NCI-H526 treated with DMSO at 0.1 percent for 48 hours (cell line): ENCODE measurements at places on chromosomes 1 and 21.

DNA sequence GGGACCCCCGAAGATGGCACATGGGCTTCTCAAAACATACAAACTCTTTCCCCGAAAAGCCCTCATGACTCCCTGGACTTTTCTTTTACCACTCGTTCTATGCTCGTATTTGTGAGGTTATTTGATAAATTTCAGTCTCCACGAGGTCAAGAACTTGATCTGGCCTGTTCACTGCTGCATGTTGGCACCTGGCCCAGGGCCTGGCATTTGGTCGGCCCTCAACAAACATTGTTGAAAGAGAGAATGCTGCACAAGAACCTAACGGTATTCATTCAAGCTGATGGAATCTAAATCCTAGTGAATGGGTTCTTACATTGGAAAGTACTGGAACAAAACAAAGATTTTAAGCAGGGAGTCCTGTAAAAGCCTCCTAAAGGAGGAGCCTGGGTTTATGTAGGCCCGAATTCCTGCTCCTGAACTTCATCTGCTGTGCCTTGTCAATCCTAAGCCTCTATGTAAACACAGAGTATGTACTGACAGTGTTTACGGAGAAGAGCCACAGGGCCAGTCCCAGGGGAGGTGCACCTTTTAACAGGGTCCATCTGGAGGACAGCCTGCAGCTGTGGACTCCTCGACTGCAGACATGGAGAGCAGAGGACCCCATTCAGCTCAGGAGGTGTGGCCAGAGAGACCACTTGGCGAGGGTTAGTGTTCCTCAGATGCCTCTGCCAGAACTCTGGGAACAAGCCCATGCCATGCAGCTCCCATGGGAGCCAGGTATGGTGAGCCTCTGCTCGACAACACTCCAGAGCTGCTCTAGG is 46.9 kb downstream of the L1TD1 start:
- DNase-seq, result no peak

DNA sequence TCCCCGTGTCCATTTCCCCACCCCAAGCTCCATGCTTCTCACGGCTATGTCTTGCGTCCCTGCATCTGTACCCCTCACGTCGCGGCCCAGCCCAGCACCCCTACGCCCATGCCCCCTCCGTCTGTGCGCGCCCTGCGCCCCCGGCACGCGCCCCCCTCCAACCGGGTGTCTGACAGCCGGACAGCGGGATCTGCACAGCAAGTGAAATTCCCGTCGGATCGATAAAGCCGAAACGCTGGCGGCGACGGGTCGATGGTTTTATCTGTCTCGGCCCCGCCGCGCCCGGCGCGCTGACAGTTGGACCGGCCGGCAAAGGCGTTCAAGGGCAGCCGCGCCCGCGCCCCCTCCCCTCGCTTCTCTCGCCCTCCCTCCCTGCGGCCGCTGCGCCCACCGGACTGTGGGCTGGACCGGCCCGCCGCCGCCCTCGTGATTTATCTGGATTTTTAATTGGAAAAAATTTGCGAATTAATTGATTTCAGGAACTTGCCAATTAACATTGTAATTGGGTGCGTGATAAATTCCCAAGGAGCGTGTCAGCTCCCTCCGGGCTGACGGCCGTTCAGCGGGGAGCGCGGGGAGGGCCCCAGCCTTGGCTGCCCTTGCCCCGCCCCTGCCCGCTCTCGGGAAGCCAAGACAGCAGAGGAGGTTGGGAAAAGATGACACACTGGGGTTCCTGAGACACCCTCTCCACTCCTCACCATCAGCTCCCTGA is 57.1 kb downstream of the TMEM53 start:
- DNase-seq, result no peak

DNA sequence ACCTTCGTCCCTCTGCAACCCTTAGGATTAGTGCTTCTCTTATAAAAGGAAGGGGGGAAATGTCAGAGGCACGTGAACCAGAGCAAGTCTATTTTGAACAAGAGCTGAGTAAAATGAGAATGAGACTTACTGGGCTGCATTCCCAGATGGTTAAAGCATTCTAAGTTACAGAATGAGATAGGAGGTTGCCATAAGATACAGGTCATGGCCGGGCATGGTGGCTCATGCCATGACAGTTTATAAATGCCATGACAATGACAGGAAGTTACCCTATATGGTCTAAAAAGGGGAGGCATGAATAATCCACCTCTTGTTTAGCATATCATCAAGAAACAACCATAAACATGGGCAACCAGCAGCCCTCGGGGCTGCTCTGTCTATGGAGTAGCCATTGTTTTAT is 2.5 kb upstream of the AQP10 start:
- DNase-seq, result no peak

GRCh38 chr1:202085682-202086373 is 36.9 kb upstream of the GPR37L1 start:
- DNase-seq, result peak; percentile 92

GRCh38 chr1:80673935-80674597 is 1126.7 kb upstream of the ADGRL2 start:
- DNase-seq, result no peak

DNA sequence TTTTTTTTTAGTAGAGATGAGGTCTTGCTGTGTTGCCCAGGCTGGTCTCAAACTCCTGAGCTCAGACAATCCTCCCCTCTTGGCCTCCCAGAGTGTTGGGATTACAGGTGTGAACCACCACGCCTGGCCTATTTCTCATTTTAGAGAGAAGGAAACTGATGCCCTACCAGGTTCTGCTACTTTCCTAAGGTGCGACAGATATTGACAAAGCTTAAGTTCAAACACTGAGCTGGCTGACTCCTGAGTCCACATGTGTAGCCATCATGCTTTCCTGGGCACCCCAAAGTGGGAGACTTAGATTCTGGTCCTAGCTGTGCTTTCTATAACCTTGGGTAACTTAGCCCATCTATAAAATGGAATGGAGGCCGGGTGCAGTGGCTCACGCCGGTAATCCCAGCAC is 5.1 kb upstream of the TMEM222 start:
- DNase-seq, result no peak

DNA sequence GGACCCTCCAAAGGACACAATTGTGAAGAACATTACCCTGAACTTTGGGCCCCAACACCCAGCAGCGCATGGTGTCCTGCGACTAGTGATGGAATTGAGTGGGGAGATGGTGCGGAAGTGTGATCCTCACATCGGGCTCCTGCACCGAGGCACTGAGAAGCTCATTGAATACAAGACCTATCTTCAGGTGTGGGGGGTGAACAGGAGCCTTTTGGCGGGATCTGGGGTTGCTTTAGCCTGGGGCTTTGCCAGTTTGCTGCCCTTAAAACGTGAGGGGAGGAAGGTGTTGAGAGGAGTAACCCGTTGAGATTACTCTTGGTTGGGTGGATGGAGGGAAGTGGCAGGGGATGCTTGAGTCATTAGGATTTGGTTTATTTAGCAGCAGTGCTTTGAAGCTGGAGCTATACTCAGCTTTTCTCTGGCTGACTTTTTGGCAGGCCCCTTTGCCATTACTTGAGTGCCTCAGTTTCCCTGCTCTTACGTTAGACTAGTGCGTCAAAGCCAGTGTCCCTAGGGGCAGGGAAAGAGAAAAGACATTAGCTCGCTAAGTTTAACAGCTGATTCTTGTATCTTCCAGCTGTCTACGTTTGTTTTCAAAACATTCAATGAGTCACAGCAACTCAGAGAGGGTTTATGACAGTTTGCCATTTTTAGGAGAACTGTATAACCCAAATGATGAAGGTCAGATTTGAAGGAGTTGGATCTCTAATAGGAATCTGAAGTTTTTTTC is 4.4 kb downstream of the NDUFS2 start:
- DNase-seq, result no peak

- no peak for DNase-seq
These were observed 689.9 kb downstream of the MATN1 start for GRCh38 chr1:30033256-30034104.

- DNase-seq, result peak; percentile 25
These were observed 130.2 kb downstream of the TPR start for GRCh38 chr1:186244825-186245224.

DNA sequence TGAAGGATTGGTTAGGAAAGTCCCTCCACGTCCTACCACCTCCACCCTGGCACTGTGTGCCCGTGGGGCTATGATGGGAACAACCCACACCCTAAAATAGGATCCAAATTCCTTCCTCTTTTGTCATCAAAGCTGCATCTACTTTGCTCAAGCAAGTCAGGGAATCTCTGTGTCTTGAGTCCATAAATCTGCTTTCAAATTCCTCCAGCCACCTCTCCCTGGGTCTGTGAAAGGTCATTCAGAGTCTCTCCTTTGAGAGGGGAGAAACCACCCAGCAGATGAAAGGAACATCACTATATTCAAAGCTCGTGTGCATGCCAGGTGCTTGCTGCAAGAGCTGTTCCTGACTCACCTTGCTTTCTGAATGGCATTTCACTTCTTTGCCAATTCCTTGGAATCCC is 243.6 kb downstream of the TM2D1 start:
- DNase-seq, result no peak

- no peak for DNase-seq
These were observed 10.2 kb downstream of the TNFRSF14 start for GRCh38 chr1:2566101-2567045.

- no peak for DNase-seq
These were observed 59.4 kb downstream of the AXDND1 start for GRCh38 chr1:179425186-179425585.

DNA sequence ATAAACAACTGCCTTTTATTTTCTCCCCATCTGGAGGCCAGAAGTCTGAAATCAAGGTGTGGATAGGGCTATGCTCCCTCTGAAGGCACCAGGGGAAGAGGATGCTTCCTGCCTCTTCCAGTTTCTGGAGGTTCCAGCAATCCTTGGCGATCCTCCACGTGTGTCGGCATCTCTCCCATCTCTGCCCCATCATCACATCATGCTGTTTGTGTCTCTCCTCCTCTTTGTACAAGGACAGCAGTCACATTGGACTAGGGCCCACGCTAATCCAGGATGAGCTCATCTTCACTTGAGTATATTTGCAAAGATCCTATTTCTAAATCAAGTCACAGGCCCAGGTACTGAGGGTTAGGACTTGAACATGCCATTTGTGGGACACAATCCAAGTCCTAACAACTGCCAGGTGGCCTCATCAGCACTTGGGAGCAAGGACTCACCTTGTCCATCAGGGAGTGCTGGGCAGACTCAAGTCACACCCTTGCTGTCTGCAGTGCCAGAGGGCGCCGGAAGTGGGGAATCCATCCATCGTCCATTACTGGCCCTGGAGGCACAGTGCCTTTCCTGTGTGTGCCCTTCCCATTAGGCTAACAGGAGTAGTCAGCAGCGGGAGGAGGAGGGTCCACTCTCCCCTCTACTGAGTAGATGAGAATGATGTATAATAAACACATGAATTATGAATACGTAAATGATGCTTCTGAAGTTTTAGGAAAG is 185.4 kb upstream of the AJAP1 start:
- DNase-seq, result no peak

DNA sequence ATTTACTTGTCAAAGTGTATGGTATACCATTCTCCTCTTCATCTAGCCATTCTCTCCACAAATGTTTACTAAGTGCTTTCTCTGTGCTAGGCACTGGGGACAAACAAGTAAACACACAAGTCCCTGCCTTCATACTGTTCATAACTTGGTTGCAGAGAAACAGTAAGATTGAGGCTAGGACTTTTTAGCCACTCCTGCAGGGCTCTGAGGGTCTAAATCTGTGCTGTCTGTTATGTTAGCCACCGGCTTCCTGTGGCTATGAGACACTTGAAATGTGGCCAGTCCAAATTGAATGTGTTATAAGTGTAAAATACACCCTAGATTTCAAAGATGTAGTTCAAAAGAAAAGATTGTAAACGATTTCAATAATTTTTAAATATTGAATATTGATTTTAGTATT is 50.2 kb downstream of the AZIN2 start:
- DNase-seq, result no peak

DNA sequence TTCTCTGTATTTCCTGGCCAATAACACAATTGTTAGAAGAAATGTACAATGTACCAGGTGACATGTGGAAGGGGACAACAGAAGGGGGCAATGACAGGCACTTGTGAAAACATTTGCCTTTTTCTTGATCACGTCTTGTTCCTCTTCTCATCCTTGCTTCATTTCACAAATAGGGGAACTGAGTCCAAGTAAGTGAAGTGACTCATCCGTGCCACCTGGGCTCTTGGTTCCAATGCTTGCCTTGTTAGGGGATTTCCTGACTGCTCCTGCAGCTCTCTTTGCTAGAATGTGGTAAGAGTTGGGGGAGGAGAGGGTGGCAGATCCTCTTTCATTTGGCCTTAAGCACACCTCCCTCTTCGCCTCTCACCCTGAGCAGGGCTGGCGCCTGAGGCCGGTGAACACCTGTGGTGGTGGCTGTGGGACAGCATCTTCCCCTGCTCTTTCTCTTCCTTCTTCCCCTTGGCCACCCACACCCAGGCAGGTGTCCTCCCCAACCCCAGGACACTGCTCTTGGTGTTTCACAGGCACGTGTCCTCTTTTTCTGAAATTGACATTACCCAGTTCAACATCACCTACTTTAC is 2.2 kb upstream of the RHEX start:
- DNase-seq, result no peak

GRCh38 chr1:1173793-1174415 is at the start of gene TTLL10:
TTLL10 (plus strand) TSS chr1:1173880; CDS start chr1:1179216, 5,336 bp downstream.
- DNase-seq, result peak; percentile 17

DNA sequence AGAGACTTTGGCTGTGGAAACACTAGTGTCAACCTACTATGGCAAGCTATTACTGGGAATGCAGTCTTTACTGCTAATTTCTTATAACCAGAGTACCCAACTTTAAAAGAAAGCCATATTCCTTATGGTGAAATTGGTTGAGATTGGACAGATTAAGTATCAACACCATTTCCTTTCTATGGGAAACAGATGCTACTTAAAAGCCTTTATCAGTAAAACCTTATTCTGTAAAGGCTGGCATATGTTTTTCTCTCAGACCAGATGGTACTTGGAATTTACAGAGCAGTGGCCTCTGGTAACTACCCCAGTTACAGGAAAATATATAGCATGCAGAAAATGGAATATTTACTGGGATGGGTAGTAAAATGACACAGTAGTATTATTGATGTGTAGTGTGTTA is 18.8 kb downstream of the IFI44 start:
- DNase-seq, result no peak

DNA sequence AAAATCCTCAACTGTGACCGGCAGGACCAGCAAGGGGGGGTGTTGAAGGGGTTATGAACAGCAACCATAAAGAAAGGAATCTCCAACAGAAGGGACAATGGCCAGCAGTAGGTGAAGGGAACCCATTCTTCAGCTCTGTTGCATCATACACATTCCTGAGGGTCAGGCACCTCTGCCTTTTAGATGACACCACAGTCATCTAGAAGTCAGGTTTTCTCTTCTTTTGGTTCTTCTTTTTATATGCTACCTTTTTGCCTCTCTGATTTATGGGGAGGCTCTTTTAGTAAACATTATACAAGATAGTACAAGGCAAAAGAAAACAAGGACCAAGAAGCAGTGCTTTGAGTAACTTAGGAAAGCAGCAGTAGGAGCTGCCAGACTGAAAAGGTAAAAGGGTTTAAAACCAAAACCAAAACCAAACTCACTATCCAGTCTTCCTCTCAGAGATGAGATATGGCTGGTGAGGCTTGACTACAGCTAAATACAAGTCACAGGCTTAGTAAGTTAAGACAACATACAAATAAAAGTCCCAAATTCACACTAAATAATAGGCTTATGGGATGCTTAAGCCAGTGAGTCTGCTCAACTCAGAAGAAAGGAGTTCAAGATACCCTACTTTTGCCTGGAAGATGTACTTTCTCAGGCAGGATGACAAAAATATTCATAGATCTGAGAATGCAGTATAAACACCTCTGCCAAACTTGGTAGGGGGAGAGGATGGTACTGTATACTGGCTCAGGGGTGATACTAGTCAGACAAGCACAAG is 4.1 kb downstream of the TEX38 start:
- no peak for DNase-seq

- no peak for DNase-seq
These were observed 773 bp downstream of the RABIF start for GRCh38 chr1:202888221-202888530.
